Skin of body (tissue), 3 donors: ENCODE measurements at places on chromosomes 1 and 21. TPM values are rescaled to one million over a fixed set of nuclear protein-coding genes. Genes with fewer than 3 reads are reported as not detected.

DNA sequence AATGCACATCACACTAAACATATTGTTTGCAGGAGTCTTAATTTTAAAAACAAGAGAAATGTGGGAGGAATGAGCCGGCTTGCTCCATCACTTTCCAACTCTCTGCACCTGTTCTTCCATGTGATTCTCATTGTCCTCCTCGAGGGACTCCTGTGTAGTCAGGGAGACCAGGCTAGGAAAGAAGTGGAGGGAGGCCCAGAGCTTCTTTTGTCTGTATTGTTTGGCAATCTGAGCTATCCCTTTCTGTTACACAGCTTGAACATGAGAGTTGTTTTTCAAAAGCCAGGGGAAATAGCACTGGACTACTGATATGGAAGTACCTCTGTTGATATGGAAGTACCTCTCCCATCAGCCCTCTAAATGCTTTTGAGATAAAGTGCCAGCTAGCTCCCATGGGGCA lies 18.8 kb upstream of the LRRC8D start:
- no peak for DNase-seq

GRCh38 chr1:165869343-165869742 lies 41.9 kb downstream of the UCK2 start:
- DNase-seq: no peak

GRCh38 chr21:45579383-45580180 lies 37.3 kb upstream of the SLC19A1 start:
- no peak for DNase-seq

DNA sequence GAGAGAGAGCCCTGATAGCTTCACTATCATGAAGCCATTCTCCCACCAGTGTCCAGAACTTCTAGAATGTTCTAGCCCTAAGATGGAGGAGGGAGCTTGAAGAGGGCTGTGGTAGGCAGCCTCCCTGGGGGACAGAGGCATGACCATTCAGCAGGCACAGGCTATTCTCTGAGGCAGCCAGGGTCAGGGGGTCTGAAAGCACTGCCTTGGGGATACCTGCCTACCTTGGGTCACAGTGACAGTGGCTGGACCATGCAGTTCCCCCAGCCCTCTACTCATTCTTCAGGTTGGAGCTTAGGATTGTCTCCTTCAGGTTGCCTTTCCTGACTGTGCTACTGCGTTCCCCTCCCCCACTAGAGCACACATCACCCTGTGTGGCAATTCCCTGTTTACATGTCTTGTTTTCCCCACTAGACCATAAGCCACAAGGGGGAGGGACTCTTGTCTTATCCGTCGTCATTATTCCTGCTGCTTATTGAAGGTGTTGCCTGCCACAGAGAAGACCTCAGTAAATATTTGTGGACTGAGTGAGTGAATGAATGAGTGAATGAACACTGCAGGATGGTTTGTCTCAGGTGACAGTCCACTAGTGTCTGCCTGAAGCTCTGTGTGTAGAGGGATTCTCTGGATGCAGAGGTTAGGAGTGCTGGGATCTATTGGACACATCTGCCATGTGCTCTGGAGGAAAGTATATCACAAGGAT lies 5.2 kb downstream of the ZDHHC18 start:
- no peak for DNase-seq

The KMO gene
- total RNA-seq: 0.10 TPM

DNA sequence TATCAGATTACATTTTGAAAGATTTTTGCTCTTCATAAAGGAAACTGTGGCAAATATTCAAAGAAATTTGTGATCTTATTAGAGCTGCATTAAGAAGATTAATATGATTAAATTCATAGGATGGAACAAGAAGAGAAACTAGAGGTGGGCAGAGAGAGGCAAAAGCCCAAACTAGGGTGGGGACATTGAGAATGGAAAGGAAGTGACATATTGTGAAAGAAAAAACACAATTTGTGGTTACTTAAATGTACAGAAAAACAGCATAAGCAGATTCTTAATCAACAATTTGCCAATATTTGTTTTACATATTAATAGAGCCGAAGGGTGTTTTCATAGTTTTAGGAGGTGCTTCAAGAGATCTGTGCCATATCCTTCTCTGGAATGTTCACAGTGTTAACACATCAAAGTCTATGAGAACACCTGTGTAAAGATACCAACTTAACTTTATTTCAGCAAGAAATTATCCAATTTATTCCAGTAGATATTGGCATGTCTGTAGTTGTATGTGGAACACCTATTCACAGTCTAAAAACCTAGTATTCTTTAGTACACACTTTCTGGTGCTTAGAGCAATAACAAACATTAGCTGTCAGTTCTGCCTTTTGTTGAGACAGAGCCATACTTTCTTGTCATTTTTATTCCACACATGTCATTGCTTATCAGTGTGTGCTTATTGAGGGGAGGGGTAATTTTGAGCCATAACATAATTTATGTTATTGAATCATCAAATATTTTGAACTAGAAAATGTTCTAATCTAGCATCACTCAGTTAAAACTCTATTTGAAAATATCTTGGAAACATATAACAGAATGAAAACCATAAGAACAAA lies 401.5 kb downstream of the PTPRC start:
- DNase-seq: no peak

- no peak for DNase-seq
These were observed 28.3 kb downstream of the MTF2 start for GRCh38 chr1:93107395-93107794.

- no peak for DNase-seq
These were observed 213.4 kb downstream of the DISC1 start for GRCh38 chr1:231839999-231840398.

DNA sequence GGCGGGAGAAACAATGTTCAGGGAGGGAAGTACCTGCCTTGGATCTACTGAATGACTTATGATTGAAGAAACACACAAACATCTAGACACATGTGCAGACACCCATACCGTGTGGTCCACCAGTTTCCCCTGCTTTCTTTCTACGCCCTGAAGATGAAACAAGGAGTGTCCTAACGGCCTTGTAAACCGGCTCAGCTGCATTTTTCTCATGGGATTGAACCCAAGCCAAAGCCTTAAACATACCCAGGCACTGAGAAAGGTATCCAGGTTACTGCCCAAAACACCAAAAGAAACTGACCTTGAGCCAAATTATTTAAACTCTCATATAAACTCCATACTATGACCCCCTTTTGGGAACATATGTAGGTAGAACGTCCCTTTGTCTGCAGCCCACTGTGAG lies 630.0 kb upstream of the RGS18 start:
- DNase-seq: no peak

- DNase-seq: peak; percentile 49
These were observed 31.9 kb downstream of the MROH9 start for GRCh38 chr1:170967042-170967910.

The RAB7B gene
- 17.2 TPM for total RNA-seq

- no peak for DNase-seq
These were observed 47.2 kb downstream of the VPS26C start for GRCh38 chr21:37219761-37220432.

The CR1L gene
- total RNA-seq: 1.6 TPM

The DNASE2B gene
- total RNA-seq: not detected

The UBL4B gene
- total RNA-seq: 0.20 TPM

- DNase-seq: no peak
These were observed 49.5 kb downstream of the RHBG start for GRCh38 chr1:156418416-156419070.

DNA sequence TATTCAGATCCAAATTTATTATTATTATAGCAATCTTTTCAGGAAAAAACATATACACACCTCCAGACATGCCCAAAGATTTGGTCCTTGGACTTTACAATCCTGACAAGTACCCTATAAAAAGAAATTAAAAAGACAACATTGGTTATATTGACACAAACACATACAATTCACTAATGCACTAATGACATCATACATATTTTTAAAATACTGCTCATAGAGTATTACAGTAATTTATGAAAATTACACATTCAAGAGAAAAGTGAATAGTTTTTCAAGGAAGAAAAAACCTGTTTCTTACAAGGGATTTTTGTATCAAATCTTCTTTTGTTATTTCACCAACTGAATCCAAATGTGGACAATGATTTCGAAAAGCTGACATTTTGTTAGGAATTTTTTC lies 18.3 kb downstream of the USP33 start:
- no peak for DNase-seq

The PRAMEF13 gene
- not detected for total RNA-seq

DNA sequence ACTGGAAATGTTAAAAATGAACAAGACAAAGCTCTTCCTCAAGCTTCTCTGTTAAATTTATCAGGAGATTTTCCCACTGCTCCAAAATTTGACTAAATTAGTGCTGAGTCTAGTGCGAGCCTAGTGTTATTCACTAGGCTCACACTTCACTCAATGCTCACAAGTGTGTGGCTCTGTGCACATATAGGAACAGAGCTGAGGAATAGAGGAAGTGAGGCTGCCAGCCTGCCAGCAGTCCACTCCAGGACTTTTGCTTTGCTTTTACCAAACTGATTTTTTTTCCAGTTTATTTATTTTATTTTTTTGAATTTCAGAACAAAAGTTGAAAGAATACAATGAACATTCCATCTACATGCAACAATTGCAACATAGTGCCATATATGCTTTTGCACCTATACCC lies 87.2 kb downstream of the VAV3 start:
- no peak for DNase-seq

GRCh38 chr1:65179148-65179547 lies 31.1 kb downstream of the AK4 start:
- no peak for DNase-seq

GRCh38 chr1:207186503-207186902 lies 82.5 kb downstream of the C4BPA start:
- DNase-seq: no peak

The ITLN2 gene
- not detected for total RNA-seq

The SLC1A7 gene
- not detected for total RNA-seq

GRCh38 chr1:18725231-18725895 lies 94.7 kb downstream of the PAX7 start:
- no peak for DNase-seq

The AQP10 gene
- total RNA-seq: 0.20 TPM

- peak; percentile 31 for DNase-seq
These were observed 14.8 kb downstream of the IL6R start for GRCh38 chr1:154419620-154420571.

The THEM5 gene
- total RNA-seq: 8.4 TPM

DNA sequence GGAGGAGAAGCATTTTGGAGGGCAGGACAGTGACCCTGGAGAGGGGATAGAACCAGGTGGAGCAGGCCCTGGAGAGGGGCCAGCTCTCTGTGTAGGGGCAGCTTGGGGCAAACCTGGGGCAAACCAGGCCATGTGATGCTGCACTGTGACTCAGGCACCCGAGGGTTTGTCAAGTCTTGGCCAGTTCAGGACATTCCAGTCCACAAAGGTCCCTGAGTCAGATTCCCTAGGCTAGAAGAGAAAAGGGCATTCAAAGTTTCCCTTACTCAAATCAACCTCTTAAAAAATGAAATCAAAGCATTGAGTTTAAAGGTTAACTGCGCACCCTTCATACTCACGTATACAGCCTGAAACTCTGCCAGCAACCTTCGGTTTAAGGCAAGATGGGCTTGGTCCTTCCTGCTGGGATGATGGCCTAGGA lies 25.2 kb upstream of the PLA2G2C start:
- DNase-seq: no peak

DNA sequence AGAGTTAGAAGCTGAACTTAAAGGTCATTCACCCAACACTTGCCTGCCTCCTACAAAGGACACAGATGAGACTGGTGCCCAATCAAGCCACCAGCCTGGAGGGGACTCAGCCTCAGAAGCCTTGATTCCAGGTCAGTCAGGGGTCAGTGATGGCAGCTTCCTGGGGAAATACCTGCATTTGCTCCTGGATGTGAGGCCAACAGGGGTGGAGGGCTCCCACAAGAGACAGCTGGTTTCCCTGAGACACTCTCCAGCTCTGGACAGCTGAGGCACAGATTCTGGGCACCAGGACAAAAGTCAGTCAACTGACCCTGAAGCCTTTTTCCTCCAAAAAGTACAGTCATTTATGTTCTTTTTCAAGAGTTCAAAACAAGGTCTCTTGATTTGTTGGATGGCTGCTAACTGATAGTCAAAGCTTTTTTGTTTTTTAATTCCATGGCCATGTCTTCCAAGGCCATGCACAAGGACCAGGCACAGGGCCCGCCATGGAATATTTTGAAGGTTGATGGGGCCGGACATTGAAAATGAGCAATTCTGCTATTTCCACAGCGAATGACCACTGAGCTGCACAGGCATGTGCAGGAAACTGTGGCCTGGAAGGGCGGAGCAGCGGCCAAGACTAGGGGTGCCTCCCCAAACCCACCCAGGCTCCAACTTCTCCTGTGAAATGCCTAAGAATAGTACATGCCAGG lies 1.8 kb downstream of the C2CD2 start:
- no peak for DNase-seq
